Globus pallidus (tissue), 1 donor: ENCODE measurements at places on chromosomes 7 and 10.

DNA sequence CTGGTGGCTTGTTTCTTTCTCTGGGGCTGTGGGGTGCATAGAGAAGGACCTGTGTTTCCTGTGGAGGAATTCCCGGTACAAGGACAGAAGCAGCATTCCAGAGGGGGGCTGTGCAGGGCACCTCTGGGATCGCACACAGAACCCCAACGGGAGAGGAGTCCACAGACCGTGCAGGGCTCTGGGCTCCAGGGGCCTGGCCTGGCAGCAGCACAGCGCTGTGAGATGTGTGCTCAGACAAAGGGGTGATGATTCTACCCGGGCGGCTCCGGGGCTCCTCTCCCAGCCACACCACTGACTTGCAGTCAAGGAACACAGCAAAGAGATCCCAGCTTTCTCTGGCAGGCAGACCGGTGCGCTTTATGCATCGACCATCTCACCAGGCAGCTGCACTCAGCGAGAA is 6.9 kb upstream of the SHH start:
- DNase-seq = no peak

- no peak for DNase-seq
Observed at GRCh38 chr7:114372619-114373018, 42.0 kb upstream of the FOXP2 start.

DNA sequence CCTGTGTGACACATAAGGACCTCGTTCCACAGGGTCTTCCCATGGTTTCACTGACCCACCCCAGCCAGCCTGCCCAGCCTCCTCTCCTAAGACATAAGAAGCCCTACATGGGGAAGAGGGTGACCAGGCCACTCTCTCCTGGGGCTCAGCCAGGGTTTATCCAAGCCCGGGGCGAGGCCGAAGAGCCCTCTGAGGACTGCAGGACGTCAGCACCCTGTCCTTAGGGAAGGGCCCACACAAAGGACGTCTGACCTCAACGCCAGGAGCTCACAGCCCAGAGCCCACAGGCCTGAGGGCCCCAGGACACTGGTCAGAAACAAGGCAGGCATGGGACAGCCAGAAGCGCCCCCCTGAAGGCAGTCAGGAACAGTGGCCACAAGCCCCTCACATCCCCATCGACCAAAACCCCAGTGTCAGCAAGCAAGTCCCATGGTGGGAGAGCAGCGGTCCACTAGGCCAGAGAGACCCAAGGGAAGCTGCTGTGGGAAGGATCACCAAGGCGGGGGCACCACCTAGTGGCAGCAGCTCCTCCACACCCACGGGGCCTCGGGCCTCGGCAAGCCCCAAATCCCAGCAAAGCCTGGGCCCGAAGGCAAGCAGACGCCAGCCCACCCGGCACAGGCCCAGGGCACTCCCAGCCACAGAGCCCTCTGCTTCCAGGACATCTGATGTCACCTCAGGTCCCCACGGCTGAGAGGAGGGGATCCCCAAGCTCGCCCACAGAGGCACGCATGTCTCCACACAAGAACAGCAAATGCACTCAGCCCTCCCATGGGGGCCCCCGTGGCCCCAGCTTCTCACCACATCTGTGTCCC is 23.4 kb downstream of the MAD1L1 start:
- peak; percentile 68 for DNase-seq

GRCh38 chr7:104962781-104963180 is 51.2 kb upstream of the KMT2E start:
- no peak for DNase-seq

DNA sequence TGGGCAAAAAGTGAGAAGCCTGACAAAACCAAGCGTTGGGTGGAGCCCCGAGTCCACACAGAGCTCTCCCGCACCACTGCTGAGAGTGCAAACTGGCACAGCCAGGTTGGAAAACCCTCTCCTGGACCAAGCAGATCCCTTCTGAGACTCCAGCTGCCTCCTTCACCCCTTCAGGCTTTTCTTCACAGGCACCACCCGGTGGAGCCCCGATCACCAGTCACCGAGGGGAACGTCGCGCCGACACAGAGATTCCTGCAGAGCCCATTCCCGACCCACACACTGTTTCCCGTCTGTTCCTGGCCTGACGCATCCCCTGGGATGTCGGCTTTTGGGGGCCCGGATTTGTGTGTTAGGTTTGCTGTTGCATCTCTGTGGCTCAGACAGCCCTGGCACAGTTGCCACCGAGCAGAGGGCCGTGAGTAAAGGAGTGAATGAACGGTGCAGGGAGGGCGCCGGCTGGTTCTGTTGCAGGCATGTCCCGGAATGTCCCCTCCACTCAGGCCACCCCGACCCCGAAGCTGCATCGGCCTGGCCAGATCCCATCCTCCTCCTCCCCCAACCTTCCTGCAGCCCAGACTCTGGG is 51.0 kb upstream of the INPP5A start:
- no peak for DNase-seq

GRCh38 chr10:101566333-101567164 is 21.5 kb downstream of the POLL start:
- DNase-seq = no peak

- no peak for DNase-seq
Observed at GRCh38 chr10:86968271-86968993, at the start of gene ADIRF. TSS of gene ADIRF (plus strand) at chr10:86968482. CDS start at chr10:86968545, 63 bp downstream.

- no peak for DNase-seq
Observed at GRCh38 chr10:4024027-4024426, 239.0 kb upstream of the KLF6 start.

DNA sequence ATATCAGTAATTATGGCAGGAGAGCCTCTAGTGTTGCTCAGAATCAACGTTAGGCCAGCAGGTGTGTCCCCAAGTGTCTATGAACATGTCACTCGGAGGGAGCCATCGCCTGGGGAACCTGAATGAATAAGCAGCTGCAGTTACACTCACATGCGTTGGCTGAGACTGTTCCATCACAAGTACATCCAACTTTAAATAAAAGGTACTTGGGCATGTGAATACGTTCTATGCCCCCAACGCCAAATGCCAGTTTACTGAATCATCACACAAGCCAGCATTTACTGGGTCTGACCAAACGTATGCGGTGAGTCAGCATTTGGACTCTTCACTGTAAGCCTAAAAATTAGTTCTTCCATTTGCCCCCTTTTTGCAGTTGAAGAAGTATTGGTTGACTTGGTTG is 207.6 kb upstream of the PLXNA4 start:
- DNase-seq = no peak

DNA sequence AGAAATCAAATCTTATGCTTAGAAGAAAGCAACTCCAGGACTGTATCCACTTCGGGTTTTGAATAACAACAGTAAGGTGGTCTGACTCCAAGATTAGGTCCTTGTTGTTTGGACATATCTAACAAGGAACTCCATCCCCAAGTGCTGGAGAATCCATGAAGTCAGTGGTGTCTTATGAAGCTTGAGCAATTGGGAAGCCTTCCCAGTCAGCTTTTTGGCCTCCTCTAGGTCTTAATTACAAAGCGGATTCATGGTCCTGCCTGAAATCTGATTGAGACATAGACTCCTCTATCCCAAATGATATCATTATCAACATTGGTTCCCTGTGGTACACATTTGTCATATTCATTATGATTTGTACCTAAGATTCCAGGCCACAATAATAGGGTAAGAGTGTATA is 642.6 kb downstream of the AUTS2 start:
- no peak for DNase-seq

DNA sequence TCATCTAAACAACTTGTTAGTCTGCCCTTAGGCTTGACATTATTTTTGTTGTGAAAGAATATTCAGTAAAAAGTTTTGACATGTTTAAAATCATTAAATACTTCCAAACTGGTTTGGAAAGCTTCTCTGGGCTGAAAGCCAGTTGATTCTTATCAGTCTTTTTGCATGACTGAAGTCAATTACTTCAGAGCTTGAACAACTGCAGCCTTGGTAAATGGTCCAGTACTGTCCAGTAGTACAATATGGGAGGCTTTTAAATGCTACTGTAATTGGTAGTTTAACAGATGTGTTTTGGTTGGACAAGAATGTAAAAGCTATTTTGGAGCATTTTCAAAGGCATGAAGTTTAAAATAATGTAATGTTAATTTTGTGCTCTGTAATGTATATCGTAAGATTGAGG is 103.4 kb downstream of the SDK1 start:
- no peak for DNase-seq

- no peak for DNase-seq
Observed at GRCh38 chr10:35889971-35890675, 248.0 kb upstream of the FZD8 start.

- no peak for DNase-seq
Observed at GRCh38 chr7:73577627-73578341, 595 bp downstream of the TBL2 start.

DNA sequence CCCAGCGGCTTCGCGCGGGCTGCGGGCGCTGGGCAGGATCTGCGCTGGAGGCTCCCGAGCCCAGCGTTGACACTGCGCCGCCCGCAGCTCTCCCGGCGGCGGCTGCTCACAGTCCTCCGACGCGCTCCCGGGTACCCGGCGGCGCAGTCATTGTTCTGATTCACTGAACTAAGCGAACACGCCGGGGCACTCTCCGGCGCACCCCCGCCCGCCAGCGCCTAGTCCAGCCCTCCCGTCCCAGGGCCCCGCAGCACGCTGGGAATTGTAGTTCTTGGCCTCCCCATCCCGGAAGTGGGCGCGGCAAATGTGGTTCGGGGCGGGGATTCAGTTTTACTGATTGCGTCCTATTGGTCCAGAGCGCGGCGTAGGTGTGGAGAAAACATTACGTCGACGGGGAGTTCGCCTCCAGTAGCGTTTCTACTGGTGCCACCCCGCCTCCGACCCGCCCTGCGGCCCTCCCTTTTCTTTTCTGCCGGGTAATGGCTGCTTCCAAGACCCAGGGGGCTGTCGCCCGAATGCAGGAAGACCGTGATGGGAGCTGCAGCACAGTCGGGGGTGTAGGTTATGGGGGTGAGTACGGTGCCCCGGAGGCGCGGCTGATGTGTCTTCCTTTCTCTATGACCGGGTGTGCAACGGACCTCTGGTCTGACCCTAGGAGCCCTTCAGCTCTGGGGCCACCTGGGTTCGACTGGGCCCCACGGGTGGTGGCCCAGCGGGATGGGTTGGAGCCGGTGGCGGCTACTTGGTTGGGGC is at the start of the genes DOCK4 and ZNF277:
Gene DOCK4 (minus strand): TSS at position 162 of the 753 bp plus-strand sequence. CDS start 261 bp downstream, outside the sequence.
Gene ZNF277 (plus strand): TSS at position 458 of the 753 bp plus-strand sequence. CDS start 22 bp downstream, at position 480.
- peak; percentile 99 for DNase-seq

- no peak for DNase-seq
Observed at GRCh38 chr10:70374775-70375614, 7.4 kb downstream of the LRRC20 start.

DNA sequence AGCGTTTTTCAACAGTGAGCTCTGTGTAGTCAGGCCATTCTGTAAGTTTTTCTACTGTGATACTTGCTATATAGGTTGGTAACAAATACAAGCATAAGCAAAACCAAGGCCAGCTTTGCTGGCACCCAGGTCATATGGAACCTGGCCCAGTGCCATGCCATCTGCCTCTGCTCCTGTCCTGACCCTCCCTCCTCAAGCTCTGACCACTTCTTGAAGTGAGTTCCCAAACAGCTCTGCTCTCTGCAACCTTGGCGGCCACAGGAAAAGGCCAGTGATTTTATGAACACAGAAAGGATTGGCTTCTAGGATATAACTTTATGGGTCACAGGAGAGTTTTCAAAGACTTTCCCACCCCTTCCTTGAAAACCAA is 12.8 kb downstream of the NOD1 start:
- DNase-seq = no peak

GRCh38 chr7:120091807-120092206 is 181.2 kb upstream of the KCND2 start:
- DNase-seq = no peak

DNA sequence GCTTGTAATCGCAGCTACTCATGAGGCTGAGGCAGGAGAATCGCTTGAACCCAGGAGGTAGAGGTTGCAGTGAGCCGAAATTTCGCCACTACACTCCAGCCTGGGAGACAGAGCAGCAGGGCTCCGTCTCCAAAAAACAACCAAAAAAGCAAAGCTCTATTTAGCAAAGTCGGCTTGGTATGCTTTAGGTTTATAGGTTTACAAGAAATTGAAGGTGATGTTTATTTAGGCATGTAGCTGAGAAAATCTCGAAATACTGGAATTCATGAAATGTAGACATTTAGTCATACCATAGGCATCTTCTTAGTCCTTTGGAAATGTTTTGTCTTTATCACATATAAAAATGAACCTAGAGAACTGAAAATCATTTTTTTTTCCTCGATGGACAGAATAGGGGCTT is 453.8 kb upstream of the ANKRD30A start:
- DNase-seq = no peak

DNA sequence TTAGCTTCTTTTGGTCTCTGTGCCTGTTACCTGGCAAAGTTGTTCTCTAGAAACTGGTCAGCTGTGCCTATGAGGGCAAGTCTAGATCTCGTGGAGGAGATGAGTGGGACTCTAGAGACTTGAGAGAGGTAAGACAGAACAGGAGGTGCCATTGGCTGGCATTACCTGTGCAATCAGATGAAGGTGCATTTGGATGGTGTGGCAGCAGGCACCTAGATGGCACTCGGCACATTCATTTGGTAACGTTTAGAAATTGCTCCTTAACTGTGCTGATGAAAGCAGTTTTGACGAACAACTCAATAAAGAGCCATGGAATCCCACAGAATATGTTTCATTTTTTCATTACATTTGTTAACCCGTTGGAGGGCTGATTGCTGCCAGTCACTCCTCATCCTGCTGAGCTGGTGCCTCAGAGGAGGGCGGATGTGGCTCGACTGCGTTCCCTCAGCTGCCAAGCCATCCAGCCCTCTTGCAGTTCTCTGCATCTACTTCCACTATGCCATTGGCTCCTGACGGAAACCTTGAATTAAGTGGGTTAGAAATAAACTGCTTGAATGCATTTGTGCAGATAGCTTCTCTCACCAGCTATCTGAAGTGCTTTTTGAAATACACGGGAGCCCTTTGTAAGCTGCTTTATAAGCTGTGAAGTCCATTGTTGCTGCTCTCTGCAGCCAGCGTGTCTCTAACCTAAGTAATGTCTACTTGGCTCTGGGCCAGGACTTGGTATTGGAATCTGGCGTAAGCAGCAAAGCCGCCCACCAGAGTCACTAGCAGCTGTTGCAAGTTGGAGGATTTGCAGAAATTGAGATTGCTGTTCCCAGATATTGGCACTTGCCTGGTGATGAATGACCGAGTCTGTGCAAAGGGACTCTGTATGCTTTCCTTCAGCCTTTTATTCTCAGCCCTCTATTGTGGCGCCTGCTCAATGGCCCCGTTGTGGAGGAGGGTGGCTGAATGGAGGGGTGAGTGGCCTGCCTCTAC is 87.4 kb downstream of the LRRC4 start:
- peak; percentile 96 for DNase-seq

DNA sequence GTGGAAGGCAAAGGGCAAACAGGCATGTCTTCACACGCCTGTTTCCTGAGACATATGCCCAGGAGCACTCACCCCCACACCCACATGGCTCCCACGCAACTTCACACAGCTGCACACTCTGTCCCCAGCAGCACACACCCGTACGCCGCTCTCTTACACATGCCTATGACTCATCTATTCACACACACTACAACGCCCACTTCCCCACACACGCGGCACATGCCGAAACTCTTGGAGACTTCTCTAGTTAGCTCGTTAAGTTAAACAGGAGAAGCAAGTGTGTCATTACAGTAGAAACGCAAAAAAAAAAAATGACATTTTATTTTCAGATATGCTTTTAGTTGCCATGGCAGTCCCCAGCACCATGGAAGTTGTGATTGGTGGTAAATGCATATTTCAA is 6.7 kb downstream of the CALN1 start:
- DNase-seq = no peak

GRCh38 chr7:41451826-41452225 is 251.1 kb downstream of the INHBA start:
- DNase-seq = no peak
